ENCODE measurements at places on chromosomes 6 and 20.

DNA sequence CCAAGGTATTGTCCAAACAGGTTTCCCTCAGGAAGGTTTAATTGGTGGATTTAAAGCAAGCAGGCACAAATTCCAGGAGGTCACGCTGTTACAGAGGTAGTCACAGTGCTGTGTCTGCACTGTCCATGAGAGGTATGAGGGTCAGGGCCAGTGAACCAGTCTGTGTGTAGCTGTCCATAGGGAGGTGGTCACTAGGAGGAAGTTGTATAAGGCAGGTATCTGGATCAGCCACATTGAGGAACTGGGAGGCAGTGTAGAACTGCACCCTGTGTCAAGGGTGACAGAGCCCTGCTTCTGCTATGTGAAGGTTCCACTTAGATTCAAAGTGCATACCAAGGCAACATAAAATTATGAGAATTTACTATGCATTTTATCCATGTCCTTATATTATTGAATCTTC lies 73.3 kb downstream of the MAP3K4 start:
- DNase-seq: no peak

- DNase-seq: no peak
Measured at GRCh38 chr6:43331470-43331869, 22.8 kb upstream of the CRIP3 start.

GRCh38 chr6:90294614-90294988 lies 2.0 kb downstream of the BACH2 start:
- DNase-seq: no peak

- peak; percentile 43 for DNase-seq
Measured at GRCh38 chr20:6265204-6265904, 142.5 kb upstream of the FERMT1 start.

- no peak for DNase-seq
Measured at GRCh38 chr6:3764516-3765335, 13.2 kb upstream of the PXDC1 start.

GRCh38 chr20:49479785-49480184 lies 2.7 kb downstream of the KCNB1 start:
- DNase-seq: no peak

DNA sequence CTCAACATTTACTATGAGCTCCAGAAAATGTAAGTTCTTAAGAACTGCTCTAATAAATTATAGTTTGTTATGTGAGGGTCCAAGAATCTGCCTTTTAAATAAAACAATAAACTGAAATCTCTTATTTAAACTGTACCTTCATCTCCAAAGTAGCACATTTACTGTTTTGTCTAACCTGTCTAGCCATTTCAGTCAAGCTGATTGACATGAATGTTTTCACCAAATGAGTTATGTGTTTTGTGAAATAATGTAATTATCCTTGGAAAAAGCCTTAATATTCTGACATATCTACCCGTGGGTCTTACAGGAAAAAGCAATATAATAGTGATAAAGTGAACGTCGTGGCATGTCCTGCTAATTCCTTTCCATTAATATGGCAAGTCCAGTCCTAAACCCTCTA lies 57.8 kb downstream of the OPRM1 start:
- no peak for DNase-seq

- no peak for DNase-seq
Measured at GRCh38 chr6:10382322-10382721, 32.6 kb downstream of the TFAP2A start.

- no peak for DNase-seq
Measured at GRCh38 chr6:31712296-31712695, 2.9 kb upstream of the LY6G6D start.

DNA sequence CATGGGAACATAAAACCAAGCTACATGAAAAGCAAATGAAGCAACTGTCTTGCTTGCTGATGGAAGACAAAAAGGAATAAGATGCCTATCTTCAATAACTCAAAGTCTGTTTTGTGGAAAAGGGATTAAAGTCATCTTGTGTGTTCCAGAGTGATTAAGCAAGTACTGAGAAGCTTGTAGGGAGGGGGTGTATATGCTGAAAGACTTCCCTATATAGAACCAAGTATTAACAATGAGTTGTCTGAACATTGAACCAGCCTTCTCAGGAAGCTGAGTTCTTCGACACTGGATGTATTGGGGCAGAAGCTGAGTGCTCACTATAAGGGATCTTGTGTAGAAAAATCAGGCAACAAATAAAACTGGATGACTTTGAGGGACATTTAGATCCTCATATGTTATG lies 451.8 kb downstream of the CD83 start:
- no peak for DNase-seq

GRCh38 chr20:40154514-40154913 lies 534.5 kb downstream of the MAFB start:
- no peak for DNase-seq

GRCh38 chr6:141482796-141483597 lies 649.7 kb upstream of the GJE1 start:
- no peak for DNase-seq

- DNase-seq: no peak
Measured at GRCh38 chr6:7692453-7692784, 33.5 kb upstream of the BMP6 start.

Measured in AG20443 (cell line).